NCI-H774 (cell line): ENCODE measurements at places on chromosomes 4 and X.

DNA sequence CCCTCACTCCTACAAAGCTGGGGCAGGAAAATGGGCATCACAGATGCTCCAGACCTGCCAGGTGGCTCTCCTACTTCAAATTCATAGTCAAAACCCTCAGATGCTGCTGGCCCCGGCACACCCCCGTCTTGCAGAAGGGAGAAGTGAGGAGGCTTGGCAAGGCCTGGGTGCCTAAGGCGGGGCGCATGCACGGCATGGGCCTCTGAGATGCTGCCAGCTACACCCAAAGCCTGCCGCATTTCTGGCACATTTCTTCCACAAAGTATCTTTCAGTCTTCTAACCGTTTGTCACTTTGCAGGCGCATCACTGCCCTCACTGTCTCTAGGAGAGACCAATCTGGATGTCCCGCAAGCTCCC, 19.6 kb downstream of the WDR1 start:
- DNase-seq, result no peak

- no peak for DNase-seq
Observed at GRCh38 chr4:31455612-31456011, 735.4 kb downstream of the PCDH7 start.

DNA sequence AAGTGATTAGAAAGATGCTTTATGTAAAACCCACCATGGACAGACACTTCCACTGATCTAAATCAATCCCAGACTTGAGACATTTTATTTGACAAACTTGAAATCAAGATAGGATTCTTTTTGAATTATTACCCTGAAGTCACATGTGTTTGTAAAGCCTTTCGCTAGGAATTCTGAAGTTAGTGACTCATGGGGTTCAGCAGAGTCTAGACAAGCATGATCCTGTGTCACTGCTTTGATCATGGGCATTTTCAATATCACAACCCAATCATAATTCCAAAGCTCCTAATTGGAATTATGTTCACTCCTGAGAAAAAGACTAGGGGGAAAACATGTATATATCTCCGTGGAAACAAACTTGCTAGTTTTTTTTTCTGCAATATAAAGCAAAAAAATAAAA, 67.5 kb upstream of the BMP3 start:
- DNase-seq, result no peak

DNA sequence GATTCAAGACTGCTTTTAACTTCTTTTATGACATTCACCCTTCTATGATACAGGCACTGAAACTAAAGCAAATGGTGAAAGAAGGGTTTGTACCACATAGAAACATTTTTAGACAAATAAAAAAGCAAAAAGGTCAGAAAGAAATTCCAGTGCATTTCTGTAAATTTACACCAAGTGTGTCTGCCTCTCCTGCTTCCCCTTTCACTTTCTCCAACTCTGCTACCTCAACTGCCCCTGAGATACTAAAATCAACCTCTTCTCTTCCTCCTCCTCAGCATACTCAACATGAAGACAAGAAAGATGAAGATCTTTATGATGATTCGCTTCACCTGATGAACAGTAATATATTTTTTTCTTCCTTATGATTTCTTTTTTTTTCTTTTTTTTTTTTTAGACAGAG, 187.9 kb downstream of the LRBA start:
- DNase-seq, result no peak

DNA sequence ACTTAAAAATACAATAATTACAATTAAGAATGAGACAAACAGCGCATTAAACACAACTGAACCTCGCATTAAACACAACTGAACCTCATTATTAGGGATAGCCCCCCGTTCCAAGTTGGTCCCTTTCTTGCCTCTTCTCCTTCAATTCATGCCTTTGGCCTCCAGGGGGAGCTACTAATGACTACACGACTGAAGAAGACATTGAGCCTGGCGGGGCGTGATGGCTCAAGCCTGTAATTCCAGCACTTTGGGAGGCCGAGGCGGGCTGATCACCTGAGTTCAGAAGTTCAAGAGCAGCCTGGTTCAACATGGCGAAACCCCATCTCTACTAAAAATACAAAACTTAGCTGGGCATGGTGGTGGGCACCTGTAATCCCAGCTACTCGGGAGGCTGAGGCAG, 56.4 kb upstream of the NWD2 start:
- no peak for DNase-seq

- DNase-seq, result no peak
Observed at GRCh38 chrX:17792826-17793225, 55.5 kb downstream of the SCML1 start.

GRCh38 chr4:138851391-138852335, 163.9 kb upstream of the NOCT start:
- DNase-seq, result no peak

DNA sequence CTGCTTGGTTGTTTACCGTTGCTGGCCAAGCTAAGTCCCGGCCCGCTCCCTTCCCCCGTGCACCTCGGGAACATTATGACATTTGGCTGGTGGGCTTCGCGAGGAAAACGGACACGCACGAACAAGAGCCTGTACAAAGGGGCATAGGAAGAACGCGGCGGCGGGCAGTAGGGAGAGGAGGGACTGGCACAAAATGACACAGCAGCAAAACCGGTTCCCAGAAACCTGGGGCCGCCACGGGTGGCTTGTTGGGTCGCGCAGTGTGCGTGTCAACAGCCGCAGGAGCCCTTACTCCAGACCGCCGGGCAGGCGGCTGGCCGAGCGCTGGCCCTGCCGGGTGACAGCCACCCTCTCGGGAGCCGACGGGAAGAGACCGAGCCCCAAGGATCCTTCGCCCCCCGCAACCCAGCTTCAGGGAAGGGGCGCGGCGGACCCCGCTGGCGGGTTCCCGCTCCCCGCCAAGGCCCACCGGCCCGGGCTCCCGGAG, 1.6 kb upstream of the LIN54 start:
- DNase-seq, result no peak

DNA sequence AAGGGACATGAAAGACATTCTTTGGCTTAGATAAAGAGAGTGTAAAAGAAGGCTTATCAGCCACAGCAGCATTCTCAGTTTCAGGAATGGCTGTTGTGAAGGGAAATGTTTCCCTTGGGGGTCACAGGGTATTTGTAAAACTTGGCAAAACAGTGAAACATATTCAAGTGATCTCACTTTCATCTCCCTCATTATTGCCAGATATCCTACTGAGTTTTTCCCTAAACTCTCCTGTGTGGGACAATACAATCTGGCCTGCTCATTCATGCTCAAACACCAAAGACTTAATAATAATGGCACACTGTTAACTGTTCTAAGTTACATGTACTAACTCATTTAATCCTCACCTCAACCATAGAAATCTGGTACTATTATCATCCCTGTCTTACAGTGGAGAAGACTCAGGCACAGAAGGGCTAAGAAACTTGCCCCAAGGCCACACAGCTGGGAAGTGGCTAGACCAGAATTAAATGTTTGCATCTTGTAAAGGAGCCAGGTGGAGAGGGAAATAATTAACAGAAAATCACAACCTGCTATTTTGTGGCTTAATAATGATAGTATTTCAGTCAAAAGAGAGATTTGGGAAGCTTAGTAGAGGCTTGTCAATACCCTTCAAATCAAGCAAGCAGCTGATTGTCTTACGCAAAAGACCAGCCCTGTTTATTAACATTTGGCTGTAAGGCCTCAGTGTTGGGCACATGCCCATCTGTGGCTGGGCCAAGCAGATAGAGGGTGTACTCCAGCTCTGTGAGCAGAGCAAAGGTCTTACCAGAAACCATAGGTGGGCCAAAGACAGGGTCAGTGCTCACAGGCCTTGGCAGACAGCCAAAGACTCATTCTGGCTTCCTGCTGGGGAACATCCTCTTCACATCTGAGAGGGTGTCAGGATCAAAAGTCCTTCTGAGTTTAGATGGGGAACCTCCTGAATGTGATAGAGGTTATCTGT, 17.3 kb downstream of the SMPX start:
- DNase-seq, result no peak

DNA sequence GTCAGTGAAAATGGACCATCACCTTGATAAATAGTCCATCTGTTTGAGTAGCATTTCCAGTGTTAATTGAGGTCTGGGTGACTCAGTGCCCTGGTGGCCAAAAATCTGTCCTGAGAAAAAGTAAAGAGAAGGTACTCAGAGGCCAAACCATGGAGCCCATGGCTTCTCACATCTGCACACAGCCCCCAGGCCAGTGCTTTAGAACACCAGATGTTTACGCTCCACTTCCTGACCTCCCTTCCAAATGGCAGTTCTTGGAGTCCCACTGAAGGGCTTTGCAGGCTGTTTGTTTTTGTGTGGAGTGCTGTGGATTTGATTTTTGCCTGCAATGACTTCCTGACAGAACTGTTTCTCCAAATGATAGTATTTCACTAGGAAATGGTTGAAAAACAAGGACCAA, 60.2 kb upstream of the GPC4 start:
- no peak for DNase-seq

- no peak for DNase-seq
Observed at GRCh38 chr4:6378493-6379445, 93.6 kb downstream of the PPP2R2C start.

- DNase-seq, result no peak
Observed at GRCh38 chr4:163527172-163527571, 32.7 kb downstream of the TMA16 start.

- no peak for DNase-seq
Observed at GRCh38 chr4:12488672-12489071, 995.5 kb downstream of the RAB28 start.

DNA sequence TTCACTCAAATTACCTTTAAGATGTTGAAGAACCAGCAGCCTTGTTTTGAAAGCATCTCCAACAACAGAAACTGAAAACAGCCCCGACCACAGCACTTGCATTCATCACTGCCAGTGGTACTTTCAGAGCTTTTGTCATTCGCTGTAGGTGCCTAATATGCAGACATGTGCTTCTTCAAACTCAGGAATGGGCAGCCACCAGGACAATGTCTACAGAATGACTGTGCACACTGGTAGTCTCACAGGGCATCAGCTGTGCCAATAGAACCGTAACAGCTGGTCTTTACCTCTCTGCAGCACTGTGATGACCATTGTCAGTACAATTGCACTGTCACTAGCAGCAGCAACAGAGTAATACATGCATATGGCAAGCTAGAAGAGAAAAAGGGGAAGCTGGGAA, 1149.7 kb downstream of the STPG2 start:
- no peak for DNase-seq

GRCh38 chr4:139770361-139770760, 104.7 kb downstream of the MGST2 start:
- DNase-seq, result no peak

- DNase-seq, result no peak
Observed at GRCh38 chr4:40672528-40673522, 43.2 kb upstream of the RBM47 start.

GRCh38 chr4:85803856-85804255, 328.9 kb downstream of the ARHGAP24 start:
- DNase-seq, result no peak

- DNase-seq, result no peak
Observed at GRCh38 chr4:76366737-76367136, 54.2 kb downstream of the CCDC158 start.

DNA sequence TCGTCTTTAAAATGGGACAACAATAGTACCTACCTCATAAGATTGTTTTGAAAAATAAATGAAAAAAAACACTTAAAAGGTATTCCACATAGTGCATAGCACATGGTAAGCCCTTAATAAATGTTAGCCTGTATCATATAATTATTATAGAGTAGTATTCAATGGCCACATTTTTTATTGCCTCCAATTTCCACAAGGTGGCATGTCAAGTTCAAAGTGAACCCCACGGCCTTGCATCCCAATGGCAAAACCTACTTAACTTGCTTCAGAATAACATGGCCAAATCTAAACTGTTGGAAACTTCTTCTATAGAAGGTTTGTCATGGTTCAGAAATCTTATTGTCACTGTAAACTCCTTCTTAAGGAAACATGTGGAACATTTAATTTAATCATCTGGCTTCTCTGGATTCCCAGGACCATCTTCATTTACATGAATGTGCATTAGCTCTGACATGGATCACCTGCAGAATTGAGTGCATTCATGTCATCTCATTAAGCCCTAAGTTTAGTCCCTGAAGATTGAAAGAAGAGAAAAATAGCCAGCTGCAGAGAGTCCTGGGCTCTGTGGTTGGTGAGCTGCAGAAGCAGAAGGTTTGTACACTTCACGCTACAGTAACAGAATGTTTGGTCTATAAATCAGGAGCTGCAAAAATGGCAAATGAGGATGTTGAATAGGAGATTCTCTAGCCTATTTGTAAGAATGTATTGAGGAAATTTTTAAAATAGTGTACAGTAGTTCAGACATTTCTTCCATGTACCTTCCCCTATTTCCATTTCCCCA, 61.0 kb downstream of the ANXA3 start:
- DNase-seq, result no peak

DNA sequence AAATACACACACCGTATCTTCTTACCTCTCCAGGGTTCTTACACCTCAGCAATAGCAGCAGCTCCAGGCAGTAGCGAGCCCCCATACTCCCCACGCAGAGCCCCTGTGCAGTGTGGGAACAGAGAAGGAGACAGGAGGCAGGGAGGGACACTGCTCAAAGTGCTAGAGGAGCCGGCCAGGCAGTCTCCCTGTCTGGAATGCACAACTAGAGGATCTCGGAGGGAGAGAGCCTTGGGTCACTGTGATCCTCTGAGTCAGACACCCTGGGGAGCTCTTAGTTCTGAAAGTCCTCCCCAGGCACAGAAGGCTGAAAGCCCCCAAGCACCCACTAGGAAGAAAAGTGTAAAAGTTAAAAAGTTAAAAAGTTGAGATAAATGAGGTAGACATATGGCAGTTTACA, 16.0 kb downstream of the AMELX start:
- DNase-seq, result no peak

- DNase-seq, result no peak
Observed at GRCh38 chrX:119624951-119625668, 18.9 kb upstream of the NKRF start.

DNA sequence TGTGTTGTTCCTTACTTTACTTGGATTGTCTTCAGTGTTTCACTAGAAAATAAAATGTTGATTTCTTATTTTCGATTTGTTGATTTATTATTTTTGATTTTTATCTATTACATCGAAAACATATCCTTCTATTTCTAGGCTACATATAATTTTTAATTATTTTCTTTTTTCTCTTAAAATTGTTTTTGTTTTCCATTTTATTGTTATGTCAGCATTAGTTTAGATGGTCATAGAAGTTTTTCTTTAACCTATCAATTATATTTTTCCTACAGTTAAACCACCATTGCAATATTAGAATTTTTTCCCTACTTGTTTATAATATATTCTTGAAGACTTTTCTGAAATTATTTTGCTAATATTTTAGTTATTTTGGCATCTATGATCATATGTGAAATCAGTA, 1685.1 kb downstream of the RPA4 start:
- DNase-seq, result no peak

- DNase-seq, result no peak
Observed at GRCh38 chr4:40363945-40364344, 28.8 kb downstream of the CHRNA9 start.

DNA sequence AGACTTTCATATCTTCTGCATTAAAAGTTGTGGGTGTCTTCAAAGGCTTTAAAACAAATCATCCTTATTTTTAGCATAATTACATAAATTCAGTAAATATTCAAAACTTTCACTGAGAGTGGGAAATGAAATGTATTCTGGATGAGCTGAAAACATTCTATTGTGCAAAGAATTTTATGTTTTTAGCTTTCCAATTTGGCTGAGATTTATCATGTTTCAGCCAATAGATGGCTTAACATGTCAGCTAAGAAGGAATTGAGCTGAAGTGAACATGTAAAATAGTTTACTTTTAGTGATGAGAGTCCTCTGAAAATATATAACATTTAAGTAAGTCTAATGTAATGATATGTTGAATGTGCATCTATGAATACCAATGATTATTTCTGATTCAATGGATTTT, 213.5 kb upstream of the GIMD1 start:
- DNase-seq, result no peak

GRCh38 chr4:159540501-159540900, 437.6 kb downstream of the RAPGEF2 start:
- DNase-seq, result no peak
